Activated CD4-positive, CD25-positive, alpha-beta regulatory T cell treated with anti-CD3 and anti-CD28 coated beads, Interleukin-2, amount 50 U/mL, for 24 hours (primary cell): ENCODE measurements at places on chromosomes 2 and 18.

DNA sequence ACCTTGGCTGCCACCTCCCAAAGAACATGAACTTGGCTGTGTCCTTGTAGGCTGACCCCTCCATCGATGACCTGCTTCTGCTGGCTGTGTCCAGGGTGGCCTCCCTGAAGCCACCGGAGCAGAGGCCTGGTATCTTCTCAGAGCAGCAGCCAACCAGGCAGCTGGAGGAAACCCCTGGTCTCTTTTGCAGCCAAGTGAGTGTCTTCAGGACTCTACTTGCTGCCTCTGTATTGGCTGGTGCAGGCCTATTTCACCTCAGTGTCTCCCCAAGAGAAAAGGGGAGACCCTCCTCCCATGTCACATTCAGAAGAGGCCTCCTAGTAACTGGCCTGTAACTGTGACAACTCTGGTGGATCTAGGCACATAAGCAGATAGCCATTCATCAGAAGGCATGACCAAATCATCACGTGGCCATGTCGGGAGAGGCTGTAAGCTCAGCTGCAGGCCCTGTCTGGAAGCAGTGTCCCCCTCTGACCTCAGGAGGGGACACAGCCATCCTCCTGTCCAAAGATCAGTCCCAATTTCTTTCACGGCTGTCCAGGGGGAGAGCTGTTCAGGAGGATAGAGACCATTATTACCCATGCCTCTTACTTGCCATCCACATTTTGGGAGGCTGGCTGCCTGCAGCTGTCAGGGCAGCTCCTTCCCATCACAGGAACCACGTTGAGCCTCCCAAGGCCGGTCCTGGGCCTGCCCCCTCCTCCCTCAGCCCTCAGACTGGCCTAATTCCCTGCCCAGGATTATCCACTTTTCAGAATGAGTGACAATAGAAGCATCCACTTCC, 20.9 kb upstream of the ROCK2 start:
- no peak for ATAC-seq

DNA sequence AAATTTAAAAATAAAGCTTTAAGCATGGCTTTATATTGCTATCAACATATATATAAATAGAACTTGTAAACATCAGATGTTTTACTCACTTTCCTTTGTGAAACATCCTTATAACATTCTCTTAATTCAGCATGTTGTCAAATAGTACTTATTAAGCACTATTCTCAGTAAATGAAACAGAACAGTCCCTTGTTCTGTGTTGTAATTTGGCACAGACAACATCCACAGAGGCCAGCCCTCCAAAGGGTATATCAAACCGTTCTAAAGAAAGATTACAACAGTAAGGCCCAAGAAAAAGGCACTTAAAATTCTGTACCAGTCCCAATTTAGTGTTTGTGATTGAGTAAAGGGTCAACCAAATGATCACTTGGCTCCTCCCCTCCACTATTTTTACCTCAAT, 46.0 kb downstream of the GAREM1 start:
- ATAC-seq: no peak

GRCh38 chr18:11666831-11667230, 22.2 kb upstream of the GNAL start:
- ATAC-seq: no peak

DNA sequence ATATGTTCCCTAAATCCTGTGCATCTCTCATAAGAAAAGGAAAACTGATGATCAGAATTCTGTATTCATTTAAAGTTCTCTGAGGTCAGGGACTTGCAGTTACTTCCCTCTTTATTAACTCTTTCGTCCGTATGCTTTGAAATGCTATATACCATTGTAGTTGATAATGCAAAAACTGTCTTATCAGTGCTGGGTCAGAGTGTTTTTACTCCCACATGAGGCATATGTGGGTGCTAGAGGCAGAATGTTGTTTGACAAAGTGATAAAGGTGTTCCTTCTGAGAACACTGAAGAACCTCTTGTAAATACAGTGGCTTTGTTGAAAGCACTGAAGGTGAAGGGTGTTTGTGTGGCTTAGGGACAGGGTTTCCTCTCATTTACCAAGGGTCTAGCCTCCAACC, 136.5 kb upstream of the NFATC1 start:
- no peak for ATAC-seq

DNA sequence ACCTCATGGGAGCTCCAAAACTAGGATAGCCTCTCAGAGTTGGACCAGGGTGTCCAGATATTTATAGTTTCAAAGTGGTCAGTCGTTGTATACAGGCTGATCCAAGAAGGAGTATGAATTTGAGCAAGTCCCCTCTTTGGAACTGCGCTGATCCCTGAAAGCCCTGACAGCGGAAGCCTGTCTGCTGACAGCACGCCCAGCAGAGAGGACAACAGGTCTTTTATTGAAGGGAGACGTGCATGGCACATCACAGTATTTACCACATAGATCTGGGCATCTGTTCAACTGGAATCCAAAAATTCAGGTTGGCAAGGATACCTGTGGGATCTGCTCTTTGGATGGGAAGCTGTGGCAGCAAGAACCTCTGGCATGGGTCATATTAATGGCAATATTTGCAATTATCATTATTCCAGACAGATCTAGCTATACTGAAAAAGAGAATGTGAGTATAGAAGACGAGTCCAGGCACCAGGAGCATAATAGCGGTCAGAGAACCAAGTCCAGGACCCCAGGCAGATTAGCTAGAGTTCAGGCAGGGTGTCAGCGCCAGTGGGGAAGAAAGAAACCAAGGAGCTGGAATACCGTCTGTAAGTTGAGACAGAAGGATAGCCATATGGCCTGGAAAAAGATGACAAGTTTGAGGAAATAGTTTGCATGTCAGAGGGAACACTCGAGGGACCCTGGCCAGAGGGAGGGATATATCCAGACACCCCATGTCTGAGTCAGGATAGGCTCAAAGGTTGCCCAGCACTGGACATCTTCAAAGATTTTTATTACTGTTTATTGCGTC, 260.4 kb upstream of the FANCL start:
- no peak for ATAC-seq

DNA sequence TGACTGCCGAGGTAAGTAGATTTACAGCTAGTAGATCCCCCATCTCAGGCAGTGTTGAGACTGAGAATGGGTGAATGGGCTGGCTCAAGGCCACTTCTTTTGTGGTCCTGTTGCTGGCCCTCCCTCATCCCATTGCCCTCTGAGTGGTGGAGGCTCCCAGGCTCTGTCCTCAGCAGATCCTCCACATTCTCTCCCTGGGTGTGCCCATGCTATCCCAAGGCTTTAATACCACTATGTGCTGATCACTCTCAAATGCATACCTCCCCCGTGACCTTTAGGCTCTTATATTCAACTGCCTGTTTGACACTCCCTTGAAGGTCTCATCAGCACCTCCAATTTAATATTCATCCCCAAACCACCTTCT, 271.8 kb downstream of the GLI2 start:
- ATAC-seq: no peak

GRCh38 chr18:55239740-55240139, 280.5 kb upstream of the CCDC68 start:
- no peak for ATAC-seq

GRCh38 chr2:197894751-197895274, 90.4 kb downstream of the PLCL1 start:
- ATAC-seq: no peak

DNA sequence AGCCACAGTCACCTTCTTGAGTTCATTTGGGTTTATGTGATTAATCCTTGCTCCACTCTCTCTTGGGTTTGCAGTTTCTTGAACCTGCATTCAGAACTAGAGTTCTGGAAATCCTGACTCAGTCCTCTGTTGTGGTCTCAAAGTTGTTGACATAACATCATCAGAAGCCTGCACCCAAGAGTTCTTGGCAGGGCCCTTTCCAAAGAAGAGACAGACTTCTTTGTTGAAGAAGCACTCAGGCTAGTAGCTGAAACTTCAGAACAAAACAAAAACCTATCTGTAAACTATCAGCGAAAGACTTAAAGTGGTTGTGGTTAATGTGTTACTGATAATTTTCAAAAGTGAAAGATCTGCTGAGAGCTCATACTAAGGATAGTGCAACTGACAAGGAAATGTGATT, 120.8 kb downstream of the FAM168B start:
- no peak for ATAC-seq

DNA sequence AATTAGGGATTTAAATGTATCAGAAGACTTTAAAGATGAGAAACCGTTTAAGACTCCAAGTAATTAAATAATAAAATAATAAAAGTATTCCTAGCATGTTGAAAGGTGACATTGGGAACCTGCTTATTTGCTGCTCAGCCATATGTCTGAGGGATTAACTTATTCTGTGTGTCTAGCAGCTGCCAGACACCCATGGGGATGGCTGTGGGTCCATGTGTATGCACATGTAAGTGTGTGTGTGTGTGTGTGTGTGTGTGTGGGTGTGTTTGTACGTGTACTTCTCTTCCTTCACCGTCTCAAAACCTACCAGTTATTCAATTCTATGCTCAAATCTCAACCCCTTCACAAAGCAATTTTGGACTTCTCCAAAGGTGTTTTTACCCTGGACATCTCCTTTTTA, 124.5 kb downstream of the SETBP1 start:
- ATAC-seq: no peak

- ATAC-seq: no peak
These were observed 245.6 kb downstream of the NRXN1 start for GRCh38 chr2:50786345-50786744.

- no peak for ATAC-seq
These were observed 54.0 kb upstream of the CWC22 start for GRCh38 chr2:180061085-180061484.

GRCh38 chr2:28239207-28239606, 153.5 kb upstream of the FOSL2 start:
- no peak for ATAC-seq

- no peak for ATAC-seq
These were observed 131.9 kb upstream of the ID2 start for GRCh38 chr2:8549942-8550341.

DNA sequence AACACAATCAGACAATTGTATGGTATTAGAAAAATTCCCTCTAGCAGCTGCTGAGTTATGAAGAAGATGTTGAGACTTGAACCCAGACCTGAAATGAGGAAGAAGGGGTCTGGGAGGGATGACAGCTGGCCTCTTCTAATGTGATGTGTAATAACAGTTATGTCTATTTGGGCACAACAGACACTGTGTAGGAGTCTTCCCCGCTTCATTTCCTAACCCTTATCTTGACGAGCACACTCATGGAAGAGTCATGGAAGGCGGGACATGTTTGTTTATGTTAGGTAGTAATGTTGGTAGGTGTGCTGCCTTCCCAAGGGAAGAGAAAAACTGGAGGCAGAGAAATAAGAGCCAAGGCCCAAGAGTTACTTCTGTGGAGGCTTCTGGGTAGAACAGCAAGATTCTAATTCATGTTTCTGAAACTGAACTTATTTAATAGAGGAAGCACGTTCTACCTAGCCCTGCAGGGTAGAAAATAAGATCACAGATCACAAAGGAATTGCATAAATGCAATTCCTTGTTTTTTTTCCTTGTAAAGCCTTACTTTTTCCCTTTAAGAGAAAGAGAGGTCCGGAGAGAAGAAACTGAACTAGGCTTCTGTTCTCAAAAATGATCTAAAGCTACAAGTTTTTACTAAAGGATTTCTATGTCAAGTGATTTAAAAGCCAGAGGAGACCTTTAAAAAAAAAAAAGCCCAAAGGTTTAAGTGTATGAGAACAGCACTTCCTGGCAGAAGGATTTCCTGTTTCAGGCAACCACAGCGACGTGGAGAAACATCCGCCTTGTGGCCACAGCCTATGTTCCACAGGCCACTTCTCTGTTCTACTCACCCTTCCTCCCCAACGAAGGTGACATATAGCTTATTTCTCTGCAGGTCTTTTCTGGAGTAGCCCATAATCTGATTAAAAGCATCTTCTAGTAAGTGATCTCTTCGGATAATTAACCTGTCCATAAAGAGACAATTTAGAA, 68.5 kb upstream of the STK17B start:
- peak; percentile 48 for ATAC-seq

- ATAC-seq: no peak
These were observed 91.2 kb downstream of the VRK2 start for GRCh38 chr2:58137856-58138255.

GRCh38 chr18:49723648-49724180, 89.6 kb downstream of the ACAA2 start:
- peak; percentile 60 for ATAC-seq

GRCh38 chr18:12973562-12974213, 17.5 kb upstream of the CEP192 start:
- ATAC-seq: peak; percentile 76

GRCh38 chr18:1499265-1499664, 594.6 kb downstream of the ADCYAP1 start:
- no peak for ATAC-seq

DNA sequence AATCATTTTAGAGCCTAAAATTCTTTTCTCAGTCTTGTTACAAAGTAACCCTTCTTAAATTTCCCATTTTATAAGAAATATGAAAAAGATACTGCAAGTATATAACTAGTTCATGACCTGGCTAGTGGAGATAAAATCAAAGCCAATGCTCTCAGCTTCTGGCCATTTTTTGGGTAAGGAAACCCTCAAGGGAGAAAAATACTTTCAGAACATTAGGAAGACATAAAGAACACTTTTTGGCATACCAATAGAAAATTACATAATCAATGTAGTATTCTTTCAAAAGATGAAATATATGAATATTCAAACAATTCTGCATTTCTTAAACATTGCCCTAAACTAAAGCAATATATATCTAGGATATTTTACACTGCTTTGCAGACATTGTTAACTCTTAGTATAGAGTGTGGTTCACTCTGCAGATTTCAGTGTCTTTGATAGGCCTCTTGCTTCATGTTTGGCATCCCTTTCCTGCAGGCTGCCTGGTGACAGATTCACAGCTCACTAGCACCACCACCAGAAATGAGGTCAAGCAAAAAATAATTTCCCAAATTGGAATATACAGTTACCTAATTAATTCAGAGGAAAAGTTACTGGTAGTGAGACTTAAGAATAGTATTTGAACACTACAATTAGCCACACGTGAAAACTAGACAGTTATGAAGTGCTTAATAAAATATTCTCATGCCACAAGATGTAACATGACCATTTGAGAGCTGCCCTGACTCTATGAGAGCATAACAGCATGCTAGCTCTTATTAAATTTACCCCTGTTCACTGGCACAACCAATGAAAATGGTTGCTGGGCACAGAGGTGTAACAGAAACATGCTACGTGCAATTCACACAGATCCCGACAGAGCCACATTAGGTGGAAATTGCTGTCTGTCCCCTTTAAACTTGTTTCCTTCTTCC, 36.0 kb downstream of the PAIP2B start:
- ATAC-seq: no peak
